Gastrocnemius medialis (tissue), 4 donors: ENCODE measurements at places on chromosomes 6 and 20.

DNA sequence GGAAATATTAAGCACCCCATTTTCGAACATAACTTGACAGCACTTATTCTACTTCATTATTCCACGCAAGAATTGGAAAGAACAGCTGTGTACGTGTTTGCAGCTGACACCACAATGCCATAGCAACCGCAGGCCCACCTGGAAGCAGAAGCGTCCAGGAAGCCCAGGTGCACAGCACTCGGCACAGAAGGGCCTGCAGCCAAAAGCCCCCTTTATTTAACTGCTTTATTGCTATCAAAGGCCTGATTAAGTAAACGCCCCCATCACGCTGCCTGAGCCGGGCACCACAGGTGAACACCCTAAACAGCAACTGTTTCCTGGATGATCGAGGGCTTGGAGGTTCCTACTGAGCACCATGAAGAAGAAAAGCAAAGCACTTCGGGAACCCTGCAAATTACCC is 6.3 kb downstream of the TAF4 start:
- DNase-seq = no peak

GRCh38 chr6:126102358-126102757 is 116.0 kb downstream of the TRMT11 start:
- DNase-seq = no peak

DNA sequence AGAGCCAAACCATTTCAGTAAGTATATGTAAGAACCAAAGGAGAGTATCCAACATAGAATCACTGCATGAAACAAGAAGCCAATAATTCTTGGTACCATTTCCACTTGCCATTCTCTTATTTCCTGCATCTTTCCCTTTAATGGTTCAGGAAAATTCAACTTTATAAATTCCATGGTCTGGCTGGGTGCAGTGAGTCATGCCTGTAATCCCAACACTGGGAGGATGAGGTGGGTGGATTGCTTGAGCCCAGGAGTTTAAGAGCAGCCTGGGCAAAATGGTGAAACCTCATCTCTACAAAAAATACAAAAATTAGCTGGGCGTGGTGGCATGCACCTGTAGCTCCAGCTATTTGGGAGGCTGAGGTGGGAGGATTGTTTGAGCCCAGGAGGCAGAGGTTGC is 21.2 kb downstream of the NHLRC1 start:
- DNase-seq = no peak

DNA sequence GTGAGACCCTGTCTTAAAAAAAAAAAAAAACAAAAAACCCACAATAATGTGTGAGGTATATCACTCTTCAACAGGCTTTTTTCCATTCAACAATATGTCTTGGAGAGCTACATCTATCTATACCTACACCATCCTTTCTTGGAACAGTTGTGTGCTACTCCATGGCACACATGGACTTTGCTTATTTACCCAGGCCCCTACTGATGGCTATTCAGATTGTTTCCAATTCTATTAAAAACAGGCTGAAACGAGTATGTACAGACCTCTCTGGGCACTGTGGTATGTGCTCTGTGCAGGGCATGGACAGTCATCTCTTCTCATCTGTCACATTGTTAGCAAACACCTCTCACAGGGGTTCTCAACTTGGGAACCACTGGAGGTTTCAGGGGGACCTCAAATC is 28.1 kb downstream of the MRPL14 start:
- no peak for DNase-seq

DNA sequence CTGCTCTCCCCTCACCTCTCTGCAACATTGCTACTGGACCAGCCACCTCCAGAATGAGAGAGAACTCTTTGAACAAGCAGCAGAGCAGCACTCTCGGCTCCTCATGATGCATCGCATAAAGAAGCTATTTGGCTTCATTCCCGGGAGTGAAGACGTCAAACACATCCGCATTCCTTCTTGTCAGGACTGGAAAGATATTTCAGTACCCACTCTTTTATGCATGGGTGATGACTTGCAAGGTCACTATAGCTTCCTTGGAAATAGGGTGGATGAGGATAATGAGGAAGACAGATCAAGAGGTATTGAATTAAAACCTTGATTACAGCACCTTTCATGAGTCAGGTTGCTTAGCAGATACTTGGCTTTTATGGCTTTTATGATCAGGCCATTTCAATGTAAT is 4.3 kb downstream of the CALHM4 start:
- no peak for DNase-seq

DNA sequence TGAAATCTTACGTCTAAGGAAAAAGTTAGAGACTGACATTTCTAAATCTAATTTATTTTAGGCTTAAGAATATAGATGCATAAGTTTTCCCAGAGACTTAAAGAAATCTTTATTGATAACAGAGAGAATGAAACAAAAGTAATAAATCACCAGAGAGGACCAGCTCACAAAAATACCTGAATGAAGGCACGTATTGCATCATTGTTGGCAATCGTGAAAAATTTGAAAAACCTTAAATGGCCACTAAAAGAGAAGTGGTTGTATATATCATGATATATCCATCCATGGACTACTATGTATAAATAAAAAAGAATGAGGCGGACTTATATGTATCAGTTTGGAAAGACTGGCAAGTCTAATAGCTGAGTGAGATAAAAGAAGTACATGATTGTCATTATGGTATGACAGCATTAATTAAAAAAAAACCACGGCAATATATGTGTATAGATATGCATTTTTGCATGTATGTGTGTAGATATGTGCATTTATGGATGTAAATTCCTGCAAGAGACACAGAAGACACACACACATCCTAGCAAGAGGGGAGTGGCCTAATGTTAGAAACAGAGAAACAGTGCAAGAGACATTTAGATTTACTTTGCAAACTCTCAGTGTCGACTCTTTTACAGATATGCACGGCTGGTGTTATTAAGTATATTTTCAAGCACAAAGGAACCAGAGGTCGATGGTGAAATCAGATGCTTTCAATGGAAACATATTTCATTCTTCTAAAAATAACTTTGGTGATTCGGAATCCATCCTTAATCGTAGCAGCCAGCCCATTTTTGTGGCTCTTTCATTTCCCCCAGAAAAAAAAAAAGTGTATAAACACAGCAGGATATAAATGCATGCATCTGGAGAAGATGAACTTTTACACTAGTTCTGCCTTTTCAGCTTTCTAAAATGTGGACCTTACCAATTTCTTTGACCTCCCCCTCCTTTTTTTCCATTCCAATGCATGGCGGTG is 156.1 kb upstream of the SALL4 start:
- DNase-seq = no peak

DNA sequence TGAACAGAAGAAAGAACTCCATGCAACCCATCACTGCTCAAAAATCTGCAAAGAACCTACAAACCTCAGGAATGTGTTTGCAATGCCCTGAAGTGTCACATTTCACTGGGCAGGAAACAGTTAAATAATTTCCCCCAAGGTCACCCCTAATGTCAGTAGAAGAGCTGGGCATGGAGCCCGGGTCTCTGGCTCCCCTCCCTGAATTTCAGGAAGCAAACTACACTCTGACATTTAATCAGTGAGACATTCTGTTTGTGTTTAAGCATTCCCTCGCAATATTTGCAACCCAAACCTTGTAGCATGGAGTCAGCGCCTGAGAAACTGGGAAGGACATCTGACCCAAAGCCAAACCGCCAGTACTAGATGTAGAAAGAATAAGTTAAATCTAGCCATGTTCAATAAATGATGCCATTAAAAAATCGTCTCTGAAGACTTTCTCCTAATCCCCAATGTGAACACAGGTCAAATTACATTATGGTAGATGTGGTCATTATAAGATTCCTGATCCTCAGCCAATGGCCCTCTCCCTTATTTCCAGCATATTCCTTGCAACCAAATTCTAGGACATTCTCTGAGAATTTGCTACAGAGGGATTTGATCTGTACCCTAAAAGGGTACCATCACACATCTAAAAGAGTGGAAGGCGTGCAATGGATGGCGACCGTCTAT is 91.2 kb upstream of the ADTRP start:
- DNase-seq = no peak

DNA sequence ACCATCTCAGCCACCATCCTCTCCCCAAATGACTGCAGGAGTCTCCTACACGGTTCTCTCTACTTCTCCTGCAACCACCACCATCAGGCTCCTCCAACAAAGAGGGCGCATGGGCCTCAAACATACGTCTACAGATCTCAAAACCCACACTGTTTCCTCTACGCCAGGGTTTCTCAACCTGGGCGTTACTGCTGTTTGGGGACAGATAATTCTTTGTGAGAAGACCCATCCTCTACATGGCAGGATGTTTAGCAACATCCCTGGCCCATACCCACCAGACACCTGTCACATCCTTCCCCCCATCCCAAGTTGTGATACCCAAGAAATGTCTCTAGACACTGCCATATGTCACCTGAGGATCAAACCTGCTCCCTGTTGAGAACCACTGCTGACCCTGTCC is 45.0 kb downstream of the ELMO2 start:
- no peak for DNase-seq

DNA sequence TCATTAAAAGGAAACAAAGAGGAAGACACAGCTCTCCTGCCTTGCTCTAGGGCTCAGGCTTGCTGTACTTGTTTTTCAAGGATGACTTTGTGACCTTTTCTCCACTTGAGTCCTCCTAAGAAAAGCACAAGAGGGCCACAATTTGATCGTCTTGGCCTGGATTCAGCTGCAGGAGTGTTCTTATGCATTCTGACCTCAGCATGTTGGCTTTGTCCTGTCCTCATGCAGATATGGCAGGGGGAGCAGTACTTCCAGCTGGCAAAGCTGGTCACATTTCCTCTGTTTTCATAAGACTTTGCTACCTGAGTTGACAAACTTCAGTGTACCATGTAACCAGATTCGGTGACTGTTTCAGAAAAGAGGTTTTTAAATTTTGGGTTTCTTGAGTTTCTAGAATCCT is 30.8 kb downstream of the KDM1B start:
- no peak for DNase-seq

DNA sequence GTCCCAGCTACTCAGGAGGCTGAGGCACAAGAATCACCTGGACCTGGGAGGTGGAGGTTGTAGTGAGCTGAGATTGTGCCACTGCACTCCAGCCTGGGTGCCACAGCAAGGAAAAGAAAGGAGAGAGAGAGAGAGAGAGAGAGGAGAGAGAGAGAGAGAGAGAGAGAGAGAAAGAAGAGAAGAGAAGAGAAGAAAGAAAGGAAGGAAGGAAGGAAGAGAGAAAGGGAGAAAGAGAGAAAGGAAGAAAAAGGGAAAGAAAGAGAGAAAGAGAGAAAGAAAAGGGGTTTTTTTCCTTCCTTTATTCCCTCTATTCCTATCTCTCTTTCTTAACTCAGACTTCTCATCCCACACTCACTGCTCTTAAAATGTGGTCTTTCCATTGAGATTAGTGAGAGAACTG is 238.7 kb upstream of the PRDM1 start:
- no peak for DNase-seq

- DNase-seq = no peak
Observed at GRCh38 chr6:30378290-30378937, 33.5 kb downstream of the RPP21 start.

DNA sequence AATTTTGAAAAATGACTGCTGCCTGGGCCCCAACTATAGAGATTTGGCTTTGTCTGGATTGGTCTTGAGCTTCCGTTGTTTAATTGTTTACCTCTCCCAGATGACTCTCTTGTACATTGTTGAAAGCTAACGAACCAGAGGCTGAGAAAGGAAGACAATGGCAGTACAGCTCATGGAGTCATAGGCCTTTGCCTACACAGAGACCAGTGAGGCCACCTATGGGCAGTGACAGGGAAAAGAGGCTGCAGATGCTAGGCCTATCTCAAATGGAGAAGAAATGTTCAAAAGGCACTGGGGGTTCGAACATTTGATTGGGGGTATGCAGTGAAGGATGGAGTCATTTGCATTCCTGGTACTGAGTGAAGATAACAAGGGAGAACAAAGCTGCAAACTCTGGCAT is 29.1 kb downstream of the OPN5 start:
- DNase-seq = no peak

DNA sequence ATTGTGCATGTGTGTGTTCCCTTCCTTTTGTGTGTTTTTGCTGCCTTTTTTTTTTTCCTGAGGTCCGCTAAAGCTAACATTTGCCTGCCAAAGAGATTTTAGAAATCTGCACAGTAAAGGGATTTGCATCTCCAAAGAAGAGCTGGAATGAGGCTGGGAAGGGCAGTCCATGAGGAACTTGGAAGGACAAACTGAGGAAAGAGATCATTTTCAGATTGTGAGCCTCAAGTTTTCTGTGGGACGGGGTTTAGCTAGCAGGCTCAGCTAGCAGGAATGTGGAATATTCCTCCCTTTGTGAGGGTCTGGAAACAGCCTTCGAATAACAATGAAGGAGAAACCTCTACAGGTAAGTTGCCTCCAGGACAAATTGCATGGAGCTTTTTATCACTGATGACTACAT is 3.8 kb downstream of the INSM1 start:
- no peak for DNase-seq

GRCh38 chr6:137492289-137493217 is 1.6 kb downstream of the OLIG3 start:
- no peak for DNase-seq

DNA sequence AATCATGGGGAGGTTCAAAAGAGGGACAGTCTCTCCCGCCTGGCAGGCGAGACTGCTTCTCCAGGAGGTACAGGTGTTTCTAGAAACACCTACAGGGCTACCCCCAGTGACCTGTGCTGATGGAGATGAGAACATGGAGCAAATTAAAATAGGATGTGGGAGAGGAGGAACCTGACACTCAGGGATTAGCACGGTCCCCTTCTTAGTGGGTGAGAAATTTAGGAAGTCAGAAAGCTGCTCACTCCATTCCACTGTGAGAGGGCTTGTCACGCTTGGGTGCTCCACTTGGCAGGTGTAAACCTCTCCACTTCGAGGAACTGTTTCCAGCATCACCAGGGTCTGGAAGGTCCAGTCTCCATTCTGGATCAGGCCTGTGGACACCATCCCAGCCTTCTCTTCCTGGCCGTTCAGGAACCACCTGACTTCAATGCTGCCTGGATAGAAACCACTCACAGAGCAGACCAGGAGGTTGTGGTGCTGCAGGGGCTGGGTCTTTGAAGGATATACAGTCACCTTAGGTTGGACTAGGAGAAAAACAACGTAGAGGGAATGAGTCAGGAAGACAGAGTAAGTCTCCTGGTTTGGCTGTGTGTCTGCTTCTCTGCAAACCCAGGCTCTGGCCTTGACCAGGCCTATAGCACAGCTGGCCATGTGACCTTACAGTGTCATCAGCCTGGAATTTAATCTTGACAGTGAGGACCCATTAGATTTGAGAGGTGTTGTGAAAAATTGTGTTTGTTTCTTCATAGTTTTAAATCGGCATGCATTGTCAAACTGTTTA is 8.1 kb downstream of the HLA-DRB1 start:
- no peak for DNase-seq

DNA sequence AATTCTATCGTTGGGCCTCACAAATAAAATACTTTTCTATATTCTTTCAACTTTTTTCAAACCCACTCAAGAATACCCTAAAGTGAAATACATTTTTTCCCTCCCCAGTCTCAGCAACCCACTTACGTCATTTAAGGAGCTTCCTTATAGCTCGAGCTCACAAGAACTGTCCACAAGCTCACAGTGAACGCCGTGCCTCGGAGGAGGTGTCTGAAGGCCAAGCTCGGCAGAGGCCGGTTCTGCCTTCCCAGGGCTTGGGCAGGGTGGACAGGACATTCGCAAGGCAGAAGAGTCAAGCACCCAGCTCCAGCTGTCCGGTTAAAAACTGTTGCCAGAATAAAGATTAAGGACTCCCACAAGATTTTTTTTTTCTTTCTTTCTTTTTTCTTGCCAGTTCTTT is 802.3 kb downstream of the QKI start:
- DNase-seq = no peak
